ENCODE measurements at places on chromosomes 16 and 17. TPM values are rescaled to one million over a fixed set of nuclear protein-coding genes. Genes with fewer than 3 reads are reported as not detected.

DNA sequence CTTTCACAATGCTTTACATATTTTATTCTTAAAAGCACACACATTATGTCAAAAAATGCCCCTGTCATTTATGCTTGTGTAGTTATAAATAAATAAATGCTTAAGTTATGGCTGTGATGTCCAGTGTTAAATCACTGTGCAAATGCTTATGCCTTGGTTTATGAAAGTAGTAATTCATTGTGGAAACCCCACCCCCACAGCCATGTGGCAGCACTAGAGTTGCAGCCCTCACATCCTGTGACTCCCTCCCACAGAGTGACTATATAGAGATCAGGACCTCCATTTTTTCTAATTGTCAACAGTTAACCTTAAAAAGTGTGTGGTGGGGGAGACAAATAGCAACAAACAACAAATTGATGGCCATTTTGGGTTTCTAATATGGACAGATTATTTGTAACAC lies 2.4 kb downstream of the SKAP1 start:
- DNase-seq = peak; percentile 70

DNA sequence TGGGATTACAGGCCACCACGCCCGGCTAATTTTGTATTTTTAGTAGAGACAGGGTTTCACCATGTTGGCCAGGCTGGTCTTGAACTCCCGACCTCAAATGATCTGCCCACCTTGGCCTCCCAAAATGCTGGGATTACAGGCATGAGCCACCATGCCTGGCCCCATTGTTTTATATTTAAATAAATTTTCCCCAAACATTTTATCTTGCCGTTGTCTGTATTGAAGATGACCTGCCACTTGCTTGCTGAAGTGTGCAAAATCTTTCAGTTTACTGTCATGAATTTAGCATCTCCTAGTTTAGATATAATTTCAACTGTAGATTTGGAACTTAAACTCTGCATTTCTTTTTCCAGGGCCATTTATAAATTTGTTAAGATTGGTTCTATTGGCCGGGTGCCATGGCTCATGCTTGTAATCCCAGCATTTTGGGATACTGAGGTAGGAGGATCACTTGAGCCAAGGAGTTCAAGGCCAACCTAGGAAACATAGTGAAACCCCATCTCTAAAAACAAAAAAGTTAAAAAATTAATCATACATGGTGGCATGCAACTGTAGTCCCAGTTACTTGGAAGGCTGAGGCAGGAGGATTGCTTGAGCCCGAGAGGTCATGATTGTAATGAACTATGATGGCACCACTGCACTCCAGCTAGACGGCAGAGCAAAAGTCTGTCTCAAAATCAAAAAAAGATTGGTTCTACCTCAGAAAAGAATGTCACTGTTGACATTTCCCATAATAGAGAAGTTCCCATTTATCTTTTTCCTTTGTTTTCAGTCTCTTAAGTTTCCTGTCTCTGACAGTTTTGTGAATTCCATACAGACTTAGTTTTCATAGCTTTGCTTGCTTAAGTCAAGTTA lies 84.4 kb downstream of the VMP1 start:
- DNase-seq = no peak

DNA sequence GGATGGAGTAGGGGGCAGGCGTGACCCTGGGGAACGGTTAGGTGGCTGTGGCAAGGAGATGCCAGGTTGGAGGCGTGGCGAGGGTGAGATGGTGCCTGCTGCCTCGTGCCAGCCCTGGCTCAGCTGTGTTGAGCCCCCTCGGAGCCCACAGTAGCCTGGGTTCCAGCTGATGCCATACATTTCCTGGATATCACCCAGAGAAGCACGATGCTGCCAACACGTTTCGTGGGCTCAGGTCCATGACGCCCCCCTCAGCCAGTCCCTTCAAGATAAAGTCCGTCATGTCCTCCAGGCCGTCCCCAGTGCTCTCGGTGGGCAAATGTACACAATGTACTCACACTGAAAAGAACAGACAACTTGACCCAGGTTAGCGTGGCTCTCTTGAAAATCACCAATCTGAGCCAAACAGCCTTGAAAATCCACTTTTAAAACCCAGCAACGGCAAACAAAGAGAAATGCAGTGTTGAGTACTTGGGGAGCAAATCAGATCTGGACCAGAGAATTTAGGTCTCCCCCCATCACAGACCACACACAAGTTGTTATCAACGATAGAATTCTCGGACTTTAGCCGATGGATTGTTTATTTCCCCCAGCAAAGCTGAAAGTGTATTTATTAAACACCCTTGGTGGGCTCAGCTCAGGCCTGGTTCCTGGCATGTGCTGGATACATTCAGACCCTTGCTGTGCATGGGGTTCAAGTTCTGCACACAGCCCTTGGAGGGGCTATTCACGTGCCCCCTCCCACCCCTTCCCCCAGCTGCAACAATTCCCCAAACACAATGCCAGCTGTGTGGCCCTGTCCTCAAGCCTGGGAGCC lies 102.8 kb upstream of the PLCG2 start:
- no peak for DNase-seq

DNA sequence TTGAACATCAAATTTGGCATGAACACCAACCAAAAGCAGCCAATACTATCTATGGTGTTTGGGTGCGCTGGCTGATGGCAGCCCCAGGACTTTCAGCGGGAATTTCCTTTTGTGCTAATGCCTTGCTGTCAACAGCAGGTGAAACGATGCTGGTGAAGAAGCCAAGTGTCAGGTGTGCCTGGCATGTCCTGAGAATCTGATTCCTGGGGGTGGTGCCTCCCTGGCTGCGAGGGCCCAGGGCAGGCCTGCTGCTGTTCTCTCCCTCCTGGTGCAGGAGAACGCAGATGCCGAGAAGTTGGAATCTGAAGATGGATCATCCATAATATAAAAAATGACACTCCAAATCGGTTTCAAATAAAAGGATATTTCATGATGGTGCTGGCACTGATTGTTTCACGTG lies 62.0 kb upstream of the DNAJA2 start:
- DNase-seq = no peak

DNA sequence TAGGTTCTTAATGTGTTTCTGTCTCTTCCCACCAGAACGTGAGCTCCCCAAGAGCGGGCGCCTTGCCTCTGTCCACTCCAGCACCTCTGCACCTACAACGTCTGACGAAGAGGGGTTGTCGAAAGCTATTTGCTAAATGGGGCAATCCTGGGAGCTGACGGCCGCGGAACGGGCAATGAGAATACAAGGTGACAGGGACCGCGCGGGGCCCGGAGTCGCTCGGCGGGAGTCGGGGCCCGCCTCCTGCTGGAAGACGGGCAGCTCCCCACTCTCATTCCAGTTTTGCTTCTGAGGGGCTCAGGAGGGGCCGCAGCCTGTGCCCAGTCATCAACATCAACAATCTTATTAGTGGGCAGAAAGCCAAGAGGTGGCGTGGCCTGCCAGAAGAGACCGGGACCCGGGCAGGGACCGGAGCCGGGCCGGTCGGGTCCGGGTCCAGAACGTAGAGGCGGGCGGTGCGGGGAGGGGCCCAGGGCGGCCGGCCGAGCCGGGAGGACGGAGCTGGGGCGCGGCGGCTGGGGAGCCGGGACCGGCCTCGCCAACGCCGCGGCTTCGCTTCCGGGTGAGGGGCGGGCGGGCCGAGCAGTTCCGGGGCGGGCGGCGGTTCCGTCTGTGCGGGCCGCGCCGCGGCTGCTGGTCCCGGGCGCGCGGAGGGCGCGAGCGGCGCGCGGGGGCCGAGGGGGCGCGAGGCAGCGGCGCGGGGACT lies at the start of gene MOSMO:
TSS of gene MOSMO (plus strand) at position 603 of the 706 bp plus-strand sequence. CDS start 191 bp downstream, outside the sequence.
- DNase-seq = peak; percentile 61

DNA sequence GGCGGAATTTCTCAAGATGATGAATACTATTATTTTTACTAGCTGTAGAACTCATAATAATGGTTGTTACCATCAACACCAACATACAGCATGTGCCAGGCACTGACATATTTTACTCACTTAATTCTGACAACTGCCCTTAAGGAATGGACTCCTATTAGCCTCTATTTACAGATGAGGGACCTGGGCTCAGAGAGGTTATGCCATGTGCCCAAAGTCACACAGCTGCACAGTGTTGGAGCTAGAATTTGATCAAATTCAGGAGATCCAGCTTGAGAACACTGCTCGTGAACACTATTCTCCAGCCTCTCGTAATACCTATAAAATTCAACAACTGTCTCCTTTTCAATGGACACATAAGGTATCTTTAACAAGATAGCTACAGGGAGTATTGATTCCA lies 97.2 kb downstream of the XYLT1 start:
- DNase-seq = no peak

DNA sequence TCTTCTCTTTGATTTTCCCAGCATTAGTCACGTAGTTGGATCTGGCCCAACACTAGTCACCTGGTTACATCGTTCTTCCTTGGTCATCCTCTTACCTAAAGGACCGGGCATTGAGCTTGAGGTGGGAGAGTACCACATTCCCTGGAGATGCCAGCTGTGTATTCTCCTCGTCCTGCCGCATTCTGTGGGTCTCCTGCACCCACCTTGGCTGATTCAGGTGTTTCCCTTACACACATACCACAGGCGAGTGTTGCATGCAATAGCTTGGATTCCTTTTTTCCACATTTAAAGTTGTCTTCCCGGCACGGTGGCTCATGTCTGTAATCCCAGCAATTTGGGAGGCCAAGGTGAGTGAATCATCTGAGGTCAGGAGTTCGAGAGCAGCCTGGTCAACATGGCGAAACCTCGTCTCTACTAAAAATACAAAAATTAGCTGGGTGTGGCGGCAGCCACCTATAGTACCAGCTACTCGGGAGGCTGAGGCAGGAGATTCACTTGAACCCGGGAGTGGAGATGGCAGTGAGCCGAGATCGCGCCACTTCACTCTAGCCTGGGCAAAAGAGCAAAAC lies 21.6 kb upstream of the CLEC18C start:
- DNase-seq = no peak

- DNase-seq = no peak
Measured at GRCh38 chr17:65403626-65404025, 157.8 kb downstream of the AXIN2 start.

GRCh38 chr16:3980253-3981111 lies 100.0 kb upstream of the CREBBP start:
- DNase-seq = no peak

DNA sequence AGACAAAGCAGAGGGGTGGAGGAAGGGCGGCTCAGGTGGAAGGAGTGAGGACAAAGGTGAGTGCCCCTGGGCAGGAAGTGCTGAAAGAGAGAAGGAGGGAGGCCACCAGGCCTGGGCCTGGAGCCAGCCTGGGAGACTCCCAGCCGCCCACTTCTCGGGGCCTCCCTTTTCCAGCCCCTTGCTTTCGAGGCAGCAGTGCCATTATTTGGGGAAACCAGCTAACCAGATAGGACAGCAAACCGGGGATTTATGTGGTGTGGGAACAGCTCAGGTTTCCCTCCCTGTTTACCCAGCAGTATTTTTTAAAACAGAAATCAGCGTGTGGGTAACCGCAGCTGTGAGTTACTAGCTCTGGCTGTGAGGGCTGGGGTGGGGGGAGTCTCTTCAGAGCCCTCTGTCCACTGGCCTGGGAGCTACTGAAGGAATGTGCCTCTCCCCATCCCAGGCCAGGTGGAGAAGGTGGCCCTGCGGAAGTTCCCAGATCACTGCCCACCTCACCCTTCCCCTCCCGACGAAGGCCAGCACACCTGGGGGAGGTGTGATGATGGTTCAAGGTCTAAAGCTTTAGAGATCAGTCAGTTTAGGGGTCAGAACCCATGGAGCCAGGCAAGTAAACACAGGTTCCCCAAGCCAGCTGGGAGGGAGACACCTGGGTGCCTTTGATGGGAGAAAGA lies 8.4 kb upstream of the MEOX1 start:
- DNase-seq = no peak

DNA sequence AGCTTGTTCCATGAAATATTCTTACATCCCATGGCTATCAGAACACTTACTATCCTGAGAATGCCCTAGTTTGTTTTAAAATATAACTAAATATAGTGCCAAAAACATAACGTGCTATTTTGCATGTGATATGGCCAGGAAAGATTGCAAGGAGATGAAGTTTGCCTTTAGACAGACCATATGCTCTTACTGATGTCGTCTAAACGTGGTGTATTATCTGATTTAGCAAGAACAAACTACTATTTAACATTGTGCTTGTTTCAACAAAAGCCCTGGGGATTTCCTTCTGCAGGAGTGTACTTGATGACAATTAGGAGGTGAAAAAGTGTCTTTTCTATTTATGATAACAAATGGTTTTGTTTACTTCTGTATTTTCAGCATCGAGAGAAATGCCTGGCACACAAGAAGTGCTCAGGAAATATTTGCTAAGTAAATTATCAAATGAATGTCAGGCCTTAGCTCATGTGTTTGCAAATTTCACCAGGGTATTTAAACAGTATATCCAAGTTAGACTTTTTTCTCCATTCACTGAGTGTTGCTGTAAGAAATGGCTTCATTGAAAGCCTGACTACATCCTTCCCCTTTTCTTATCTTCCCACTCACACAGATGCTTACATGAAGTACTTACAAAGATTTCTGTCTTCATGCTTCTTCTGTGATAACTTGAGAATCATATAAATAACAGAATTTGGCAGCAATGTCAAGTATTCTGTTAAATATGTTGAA lies 1033.6 kb downstream of the CDH8 start:
- no peak for DNase-seq

- DNase-seq = no peak
Measured at GRCh38 chr16:4709481-4709880, 16.1 kb downstream of the NUDT16L1 start.

- no peak for DNase-seq
Measured at GRCh38 chr17:44751331-44751730, 7.5 kb upstream of the ADAM11 start.

DNA sequence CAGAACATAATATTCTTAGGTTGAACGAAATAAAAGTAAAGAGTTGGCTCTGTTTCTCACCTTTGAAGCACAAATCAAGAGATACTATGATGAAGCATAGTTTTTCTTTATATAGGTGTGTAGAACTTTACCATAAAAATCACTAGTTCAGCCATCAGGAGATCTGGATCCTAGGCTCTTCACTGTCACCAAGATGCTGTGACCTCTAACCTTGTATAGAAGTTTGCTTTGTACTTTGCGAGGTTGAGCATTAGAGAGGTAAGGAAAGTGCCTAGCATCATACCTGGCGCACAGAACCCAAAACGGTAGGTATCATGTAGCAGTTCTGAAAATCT lies 553 bp upstream of the CDC6 start:
- no peak for DNase-seq

- DNase-seq = peak; percentile 81
Measured at GRCh38 chr17:7021993-7022778, 664 bp upstream of the BCL6B start.

CALCOCO2 gene
- polyA plus RNA-seq = 267 TPM

TNFRSF17 gene
- not detected for polyA plus RNA-seq

EVPL gene
- not detected for polyA plus RNA-seq

TSNAXIP1 gene
- polyA plus RNA-seq = not detected

ACE gene
- polyA plus RNA-seq = 0.28 TPM

ADAM11 gene
- polyA plus RNA-seq = not detected

MYO1D gene
- 2.0 TPM for polyA plus RNA-seq

SMIM5 gene
- polyA plus RNA-seq = not detected

DCAKD gene
- 8.3 TPM for polyA plus RNA-seq

LYRM9 gene
- polyA plus RNA-seq = 10.3 TPM

RAB34 gene
- polyA plus RNA-seq = 6.1 TPM

KRT15 gene
- polyA plus RNA-seq = not detected

FA2H gene
- polyA plus RNA-seq = not detected

FOXL1 gene
- polyA plus RNA-seq = not detected

Data from immature natural killer cell (primary cell).